Cerebellar nuclear complex (tissue), 1 donor: ENCODE measurements at places on chromosomes 11 and 22.

GRCh38 chr11:41309716-41310115 lies 149.7 kb downstream of the LRRC4C start:
- no peak for DNase-seq

DNA sequence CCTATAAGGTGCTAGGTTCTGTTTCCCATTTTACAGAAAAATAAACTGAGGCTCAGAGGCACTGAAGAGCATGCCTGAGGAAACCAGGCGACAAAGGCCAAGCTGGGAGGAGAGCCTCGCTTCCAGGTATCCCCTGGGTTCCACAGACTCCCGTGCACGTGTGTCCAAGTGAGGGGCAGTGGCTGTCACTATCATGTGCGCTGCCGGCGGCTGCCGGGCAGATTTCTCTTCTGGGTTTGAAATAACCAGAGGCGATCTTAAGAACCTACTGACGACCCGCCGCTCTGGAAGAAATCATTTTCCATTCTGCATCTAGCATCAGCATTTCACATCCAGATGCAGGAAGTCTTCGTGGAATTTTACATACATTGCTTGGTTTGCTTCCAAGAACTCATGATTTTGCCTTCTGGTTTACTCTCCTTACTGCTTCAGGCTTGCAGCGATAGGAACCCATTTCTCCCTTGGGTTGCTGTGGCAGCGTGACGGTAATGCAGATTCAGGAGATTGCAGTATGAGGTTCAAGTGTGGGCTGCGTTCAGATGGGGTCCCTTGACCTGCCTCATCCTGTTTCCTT lies 28.6 kb downstream of the ARHGAP8 start:
- no peak for DNase-seq

DNA sequence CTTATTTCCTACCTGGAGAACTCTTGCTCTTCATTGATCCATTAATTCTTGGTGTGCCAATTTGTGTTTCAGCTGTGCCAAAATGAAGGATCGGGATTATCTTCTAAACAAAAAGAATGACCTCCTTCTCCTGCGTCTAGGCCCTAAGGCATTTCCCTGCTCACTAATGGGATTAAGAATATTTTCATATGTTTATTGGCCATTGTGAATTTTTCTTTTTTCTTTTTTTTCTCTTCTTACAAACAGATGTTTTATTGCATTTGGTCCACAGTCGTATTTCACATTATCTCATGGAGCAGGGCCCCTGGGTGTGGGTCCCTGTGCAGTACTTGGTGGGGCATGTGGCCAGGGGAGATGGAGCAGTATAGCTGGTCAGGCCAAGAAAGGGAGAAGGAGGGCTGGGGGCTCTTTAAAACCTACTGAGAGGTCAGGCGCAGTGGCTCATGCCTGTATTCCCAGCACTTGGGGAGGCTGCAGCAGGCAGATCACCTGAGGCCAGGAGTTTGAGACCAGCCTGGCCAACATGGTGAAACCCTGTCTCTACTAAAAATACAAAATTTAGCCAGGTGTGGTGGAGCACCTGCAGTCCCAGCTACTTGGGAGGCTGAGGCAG lies 35.3 kb upstream of the HORMAD2 start:
- DNase-seq = no peak

GRCh38 chr11:3231550-3231850 lies 717 bp downstream of the MRGPRE start:
- DNase-seq = no peak

DNA sequence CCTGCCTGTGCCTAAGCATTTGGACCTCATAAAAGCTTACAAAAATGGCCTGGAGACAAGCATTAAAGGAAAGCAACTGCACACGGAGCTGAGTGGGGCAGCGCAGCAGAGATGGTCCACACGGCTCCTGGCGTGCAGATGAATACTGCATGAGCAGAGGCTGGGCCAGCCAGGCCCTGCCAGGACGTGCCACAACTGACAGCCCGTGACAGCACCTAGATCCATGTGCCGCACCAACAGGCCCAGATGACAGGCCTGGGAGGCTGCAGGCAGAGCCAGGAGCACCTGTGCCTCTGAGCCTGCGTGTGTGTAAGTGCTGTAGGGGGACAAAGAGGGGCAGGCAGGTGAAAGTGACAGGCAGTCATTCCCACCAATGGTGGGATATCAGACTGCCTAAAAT lies 33.4 kb downstream of the MICAL3 start:
- DNase-seq = no peak

- DNase-seq = no peak
Observed at GRCh38 chr11:68969386-68969785, 11.4 kb downstream of the MRGPRD start.

GRCh38 chr11:70853068-70853769 lies 399.2 kb downstream of the SHANK2 start:
- DNase-seq = no peak

GRCh38 chr11:69381681-69382130 lies 87.8 kb downstream of the MYEOV start:
- DNase-seq = no peak

- DNase-seq = no peak
Observed at GRCh38 chr11:81303038-81303664, 1430.5 kb downstream of the FAM181B start.

DNA sequence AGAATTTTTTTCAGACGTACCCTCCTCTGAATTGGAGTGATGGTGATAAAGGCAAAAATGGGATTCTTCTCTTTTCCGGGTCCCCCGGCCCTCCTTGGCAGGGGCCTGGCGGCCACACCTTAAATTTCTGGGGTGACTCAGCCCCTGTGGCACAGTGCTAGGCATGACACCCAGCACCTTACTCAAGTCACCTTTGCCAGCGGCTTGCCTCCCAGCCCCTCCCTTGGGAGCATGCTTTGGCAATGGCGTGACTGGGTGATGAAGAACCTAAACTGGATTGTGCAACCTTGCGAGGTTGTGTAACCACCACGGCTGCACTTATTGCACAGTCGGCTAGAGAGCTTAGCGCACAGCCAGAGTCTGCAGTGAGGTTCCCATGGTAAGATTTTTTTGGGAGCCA lies 16.2 kb upstream of the LDLRAD3 start:
- no peak for DNase-seq

- no peak for DNase-seq
Observed at GRCh38 chr22:44755956-44756361, 3.6 kb downstream of the ARHGAP8 start.

GRCh38 chr11:6096417-6096816 lies 11.1 kb upstream of the OR56B4 start:
- no peak for DNase-seq

DNA sequence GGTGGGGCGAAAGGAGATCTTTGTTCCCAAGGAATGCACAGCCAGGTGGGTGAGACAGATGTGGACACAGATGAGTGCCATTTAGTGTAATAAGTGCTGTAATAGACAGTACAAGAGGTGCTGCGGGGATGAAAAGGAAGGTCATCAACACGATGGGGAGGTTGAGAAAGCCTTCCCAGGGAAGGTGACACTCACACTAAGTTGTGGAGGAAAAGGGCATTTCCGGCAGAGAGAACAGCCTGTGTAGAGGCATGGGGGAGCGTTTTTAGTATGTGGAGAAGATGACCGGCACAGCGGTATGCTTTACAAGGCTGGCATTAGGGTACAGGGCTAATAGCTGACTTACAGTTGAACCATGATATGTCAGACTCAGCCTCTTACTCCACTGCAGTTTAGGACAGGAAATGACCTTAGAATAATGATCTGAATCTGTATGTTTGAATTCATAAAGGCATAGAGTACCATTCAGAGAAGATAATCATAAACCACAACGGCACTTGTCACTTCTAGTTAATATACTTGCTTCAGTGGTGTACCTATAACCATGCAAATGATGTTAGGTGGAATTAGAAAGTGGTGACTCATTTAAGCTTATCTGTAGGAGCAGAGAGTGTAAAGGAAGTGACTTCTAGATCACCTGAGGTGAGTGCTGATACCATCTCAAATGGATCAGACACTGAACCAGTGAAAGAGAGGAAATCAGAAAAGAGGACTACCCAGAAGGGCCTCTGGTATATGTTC lies 60.6 kb downstream of the FAM83F start:
- DNase-seq = no peak

DNA sequence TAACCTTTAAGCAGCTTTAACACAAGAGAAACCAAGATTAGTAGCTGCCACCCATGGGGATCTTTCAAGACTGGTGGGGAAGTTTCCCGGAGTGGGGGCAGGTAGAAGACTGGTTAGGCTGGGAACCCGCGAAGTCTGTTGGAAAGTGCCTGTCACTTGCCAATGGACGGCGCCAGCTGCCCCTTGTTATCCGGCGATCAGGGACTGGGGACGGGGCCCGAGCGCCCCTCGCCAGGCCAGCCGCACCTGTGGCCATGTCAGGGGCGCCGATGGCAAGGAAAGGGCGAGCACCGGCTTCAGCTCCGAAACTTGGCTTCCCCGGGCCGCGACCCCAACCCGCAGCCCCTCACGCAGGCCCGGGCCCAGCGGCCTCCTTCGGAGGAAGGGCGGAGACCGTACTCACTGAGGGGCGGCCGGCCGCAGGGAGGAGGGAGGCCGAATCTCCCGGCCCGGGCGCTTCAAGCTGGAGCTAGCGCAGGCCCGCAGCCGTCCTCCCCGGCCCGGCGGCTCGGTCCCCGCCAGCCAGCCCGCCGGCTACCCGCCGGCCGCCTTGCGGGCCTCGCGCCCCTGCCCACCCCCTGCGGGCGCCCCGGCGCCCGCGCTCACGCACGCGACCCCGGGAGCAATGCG lies 539 bp downstream of the EIF4ENIF1 start:
- DNase-seq = no peak

DNA sequence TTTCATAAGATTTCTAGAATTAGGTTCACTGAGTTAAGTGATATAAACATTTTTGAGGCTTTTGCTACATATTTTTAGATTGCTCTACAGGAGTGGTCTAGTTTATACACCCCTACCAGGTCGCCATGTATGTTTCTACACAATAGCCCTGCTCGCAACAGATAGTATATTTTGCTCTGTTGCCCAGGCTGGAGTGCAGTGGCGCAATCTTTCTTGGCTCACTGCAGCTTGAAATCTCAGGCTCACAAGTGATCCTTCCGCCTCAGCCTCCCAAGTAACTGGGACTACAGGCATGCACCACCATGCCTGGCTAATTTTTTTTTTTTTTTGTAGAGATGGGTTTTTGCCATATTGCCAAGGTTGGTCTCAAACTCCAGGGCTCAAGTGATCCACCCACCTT lies 10.4 kb downstream of the ZNRF3 start:
- DNase-seq = no peak

DNA sequence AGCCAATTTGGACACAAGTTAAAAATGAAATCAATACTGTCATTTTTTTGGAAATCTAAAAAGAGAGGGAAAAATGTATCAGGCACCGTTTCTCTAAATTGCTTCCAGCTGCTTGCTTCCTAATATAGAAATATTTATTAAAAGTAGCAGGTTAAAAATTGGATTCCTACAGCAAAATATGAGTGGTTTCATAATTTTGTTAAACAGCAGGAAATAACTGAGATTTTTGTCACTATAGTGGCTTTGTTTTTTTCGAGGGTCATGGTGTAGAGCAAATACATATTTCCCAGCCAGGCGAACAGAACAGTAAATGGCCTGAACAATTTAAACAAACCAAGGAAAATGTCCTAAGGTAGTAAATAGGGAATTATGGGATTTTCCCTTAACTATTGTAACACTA lies 159.7 kb downstream of the DDX10 start:
- DNase-seq = no peak

DNA sequence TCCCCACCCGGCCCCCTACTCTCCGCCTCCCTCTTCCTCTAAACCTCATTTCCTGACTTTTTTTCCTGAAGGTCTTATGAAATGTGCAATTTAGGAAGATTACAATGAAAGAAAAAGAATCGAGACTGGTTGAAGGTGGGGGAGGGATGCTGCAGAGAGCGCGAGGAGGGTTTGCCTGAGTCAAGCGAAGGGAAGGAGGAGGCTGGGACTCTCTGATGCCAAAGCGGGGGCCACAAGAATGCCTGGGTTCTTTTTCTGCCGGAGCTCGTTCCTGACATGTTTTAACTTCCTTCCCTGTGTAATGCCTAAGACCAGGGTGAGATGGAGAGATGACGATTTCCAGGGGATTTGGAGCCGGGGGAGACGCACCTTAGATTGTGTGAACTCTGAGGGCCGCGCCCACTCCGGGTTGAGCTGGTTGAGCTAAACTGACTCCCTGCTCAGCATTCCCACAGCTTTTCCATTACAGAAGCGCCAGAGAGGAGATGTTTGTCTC lies 270.5 kb upstream of the SORL1-AS1 start:
- no peak for DNase-seq

DNA sequence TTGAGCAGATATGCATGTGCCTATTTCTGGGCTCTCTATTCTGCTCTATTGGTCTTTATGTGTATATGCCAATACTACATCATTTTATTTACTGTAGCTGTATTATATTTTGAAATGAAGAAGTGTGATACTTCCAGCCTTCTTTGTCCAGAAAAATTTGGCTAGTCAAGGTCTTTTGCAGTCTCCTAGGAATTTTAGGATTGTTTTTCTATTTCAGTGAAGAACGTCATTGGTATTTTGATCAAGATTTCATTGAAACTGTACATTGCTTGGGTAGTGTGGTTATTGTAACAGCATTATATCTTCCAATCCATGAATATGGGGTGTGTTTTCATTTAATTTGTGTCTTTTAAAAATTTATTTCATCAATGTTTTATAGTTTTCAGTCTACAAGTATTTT lies 400.3 kb downstream of the AASDHPPT start:
- DNase-seq = no peak

- DNase-seq = no peak
Observed at GRCh38 chr11:587978-588380, 11.7 kb downstream of the PHRF1 start.

- no peak for DNase-seq
Observed at GRCh38 chr11:35118906-35119305, 20.1 kb upstream of the CD44 start.

DNA sequence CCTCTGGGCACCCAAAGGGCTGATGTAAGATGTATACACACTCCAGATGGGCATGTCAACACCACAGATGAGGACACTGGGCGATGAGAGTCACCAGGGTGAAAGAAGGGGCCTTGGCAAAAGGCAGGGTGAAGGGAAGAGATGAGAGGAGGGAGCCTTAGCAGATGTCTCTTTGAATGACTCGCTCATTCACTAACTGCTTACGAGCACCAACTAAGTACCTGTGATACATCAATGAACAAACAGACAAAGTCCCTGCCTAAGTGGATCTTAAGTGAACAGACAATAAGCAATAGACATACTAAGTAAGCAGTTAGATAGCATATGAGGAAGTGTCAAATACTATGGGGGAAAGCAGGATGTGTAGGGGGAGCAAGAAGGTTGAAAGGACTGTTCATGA lies 7.5 kb downstream of the ME3 start:
- DNase-seq = no peak
